ENCODE measurements at places on chromosomes 2 and 18.

DNA sequence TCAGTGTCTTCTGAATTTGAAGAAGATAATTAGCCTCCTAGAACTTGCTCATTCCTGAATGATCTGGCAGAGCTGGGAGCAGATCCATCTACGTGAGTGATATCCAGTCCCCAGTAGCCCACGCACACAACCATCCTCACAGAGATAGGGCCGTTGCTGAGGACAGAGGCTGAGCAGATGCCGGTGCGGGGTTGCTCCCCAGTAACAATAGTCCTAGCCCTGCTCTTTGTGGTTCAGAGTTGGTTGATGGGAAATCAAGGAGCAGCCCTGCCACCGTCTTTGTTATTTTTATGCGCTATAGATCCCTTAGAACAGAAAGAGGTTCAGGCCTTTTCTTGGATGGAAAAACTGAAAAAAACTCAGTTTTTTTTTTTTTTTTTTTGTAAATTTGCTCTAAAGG, 69.3 kb downstream of the VWA3B start:
- no peak for DNase-seq

GRCh38 chr2:16139663-16140615, 199.6 kb downstream of the MYCN start:
- DNase-seq: no peak

DNA sequence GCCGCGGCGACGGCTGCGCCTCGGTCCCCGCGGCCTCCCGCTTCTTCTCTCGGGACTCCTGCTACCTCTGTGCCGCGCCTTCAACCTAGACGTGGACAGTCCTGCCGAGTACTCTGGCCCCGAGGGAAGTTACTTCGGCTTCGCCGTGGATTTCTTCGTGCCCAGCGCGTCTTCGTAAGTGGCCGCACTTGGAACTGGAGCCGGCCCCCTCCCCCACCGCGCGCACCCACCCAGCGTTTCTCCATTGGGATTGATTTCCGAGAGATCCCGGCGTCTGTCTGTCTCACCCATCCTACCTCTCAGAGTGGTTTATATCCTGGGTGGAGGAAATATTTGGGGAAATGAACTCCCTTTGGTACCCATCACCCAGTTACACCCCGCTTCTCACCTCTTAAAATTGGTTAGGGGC, 498 bp downstream of the ITGAV start:
- DNase-seq: peak; percentile 65

GRCh38 chr2:64419596-64420165, 34.3 kb upstream of the LGALSL start:
- no peak for DNase-seq

All from dermis blood vessel endothelial cell (primary cell).